Neural cell (in vitro differentiated cells): ENCODE measurements at places on chromosomes 2 and 18. TPM values are rescaled to one million over a fixed set of nuclear protein-coding genes. Genes with fewer than 3 reads are reported as not detected.

Gene LNPK
- polyA plus RNA-seq = 46.7 and 48.8 TPM in 2 replicates

Gene PLEK
- 0.07 and 0.10 TPM in 2 replicates for polyA plus RNA-seq

Gene FKBP7
- 32.6 and 46.1 TPM in 2 replicates for polyA plus RNA-seq

Gene TMEM185B
- polyA plus RNA-seq = 4.4 and 5.7 TPM in 2 replicates

Gene TMEM178A
- polyA plus RNA-seq = 31.8 and 32.4 TPM in 2 replicates

Gene SP140
- polyA plus RNA-seq = 0.38 and 0.74 TPM in 2 replicates

Gene POTEC
- not detected in 2 replicates for polyA plus RNA-seq

Gene CDKL4
- not detected in 2 replicates for polyA plus RNA-seq

Gene FAM237A
- not detected in 2 replicates for polyA plus RNA-seq

Gene NOL4
- 61.0 and 72.0 TPM in 2 replicates for polyA plus RNA-seq

Gene PRKRA
- polyA plus RNA-seq = 77.7 and 91.8 TPM in 2 replicates
